ENCODE measurements at places on chromosomes 6 and 20.

DNA sequence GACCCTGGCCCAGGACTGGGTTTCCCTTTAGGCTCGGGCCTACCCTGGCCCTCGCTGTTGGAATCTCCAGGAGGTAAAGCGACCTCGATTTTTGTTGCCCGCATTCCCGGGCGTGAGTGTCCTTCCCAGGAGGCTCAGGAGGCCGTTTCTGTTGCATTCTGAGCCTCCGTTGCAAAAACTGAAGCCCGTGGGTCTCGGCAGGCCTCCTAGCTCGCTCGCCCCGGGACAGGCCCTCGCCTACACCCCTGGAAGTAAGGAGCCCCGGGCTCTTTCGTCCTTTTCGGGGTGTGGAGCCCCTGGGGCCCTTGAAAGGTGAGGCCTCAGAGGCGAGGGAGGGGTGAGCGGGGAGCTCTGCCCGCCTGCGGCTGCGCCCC is 2.3 kb downstream of the NR2E1 start:
- no peak for DNase-seq

DNA sequence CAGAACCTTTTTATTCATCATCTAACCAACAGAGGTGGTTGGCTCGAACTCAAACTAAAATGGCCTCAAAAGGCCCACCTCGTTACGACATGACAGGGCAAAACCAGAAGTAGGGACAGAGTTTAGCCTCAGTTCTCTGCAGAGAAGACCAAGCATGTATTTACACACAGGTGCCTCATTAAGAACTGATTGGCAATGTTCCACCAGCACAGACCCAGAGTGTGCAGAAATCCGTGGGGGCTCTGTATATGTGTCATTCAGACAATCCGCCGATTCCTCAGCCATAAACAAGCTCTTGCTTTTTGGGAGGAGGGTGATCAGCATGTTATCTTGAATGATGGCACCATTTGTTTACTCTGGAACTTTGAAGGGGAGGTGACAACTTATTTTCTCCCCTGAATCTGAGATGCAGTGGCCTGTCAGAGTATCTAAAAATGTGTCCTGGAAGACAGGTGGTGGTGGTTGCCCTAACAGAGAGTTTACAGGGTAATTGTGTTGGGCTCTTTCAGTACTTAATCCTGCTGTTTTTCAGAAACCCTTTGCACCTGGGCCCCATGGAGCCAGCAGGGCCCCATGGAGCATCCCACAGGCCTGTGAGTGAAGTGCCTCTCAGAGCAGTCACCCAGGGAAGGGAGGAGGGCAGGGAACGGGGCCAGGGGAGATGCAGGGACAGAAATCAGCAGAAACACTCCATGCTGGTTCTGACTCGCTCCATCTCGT is 29.1 kb upstream of the C20orf203 start:
- DNase-seq = no peak

DNA sequence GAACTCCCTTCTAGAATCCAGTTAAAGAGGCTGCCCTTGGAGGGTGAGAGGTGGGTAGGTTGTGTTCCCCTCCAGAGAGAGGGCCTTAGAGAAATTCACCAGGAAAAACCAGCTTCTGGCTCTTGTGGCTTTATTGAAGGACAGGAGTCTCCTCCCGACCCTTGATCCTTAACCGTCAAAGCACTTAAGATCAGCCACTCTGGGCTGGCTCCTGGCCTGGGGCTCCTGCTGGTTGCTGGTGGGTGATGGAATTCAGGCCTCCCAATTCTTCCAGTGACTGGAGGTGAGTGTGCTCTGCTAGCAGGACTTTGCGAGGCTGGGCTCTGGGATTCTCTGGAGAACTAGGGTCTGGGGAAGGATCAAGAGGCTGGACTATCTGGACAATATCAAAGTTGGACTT is 75.6 kb upstream of the LGSN start:
- no peak for DNase-seq

GRCh38 chr20:2729251-2729713 is 36.7 kb downstream of the EBF4 start:
- no peak for DNase-seq

- no peak for DNase-seq
Observed at GRCh38 chr6:47349931-47350330, 40.2 kb upstream of the TNFRSF21 start.

DNA sequence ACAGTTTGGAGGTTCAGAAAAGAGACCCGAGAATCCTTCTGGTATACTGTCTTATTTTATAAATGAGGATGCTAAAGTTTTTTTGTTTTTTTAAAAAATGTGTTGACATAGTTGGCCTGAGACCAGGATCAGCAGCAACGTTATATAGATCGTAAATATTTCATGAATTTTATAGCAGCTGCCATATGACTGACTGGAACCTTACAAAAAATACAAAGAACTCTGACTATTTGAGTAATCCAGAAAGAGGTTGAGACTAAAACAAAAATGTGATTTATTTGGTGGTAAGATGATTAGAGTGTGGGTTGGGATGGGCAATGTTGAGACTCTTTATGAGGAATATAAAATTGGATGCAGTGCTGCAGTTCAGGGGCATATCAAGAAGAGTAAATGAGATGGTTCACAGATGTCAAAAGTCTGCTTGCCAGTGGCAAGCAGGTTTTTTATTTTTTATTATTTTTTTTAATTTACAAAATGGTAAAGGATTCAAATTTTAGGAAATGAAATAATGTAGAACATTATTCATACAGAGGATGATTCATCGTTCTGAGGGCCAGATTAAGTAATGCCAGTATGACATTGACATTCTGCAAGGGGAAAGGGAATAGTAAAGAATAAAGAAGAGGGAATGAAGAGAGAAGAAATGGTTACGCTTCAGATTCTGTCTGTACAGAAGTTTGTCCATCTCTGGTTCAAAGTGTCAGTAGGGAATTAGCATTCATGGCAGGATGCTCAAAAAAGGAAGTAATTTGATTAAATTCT is 58.5 kb downstream of the SCAF8 start:
- DNase-seq = no peak

DNA sequence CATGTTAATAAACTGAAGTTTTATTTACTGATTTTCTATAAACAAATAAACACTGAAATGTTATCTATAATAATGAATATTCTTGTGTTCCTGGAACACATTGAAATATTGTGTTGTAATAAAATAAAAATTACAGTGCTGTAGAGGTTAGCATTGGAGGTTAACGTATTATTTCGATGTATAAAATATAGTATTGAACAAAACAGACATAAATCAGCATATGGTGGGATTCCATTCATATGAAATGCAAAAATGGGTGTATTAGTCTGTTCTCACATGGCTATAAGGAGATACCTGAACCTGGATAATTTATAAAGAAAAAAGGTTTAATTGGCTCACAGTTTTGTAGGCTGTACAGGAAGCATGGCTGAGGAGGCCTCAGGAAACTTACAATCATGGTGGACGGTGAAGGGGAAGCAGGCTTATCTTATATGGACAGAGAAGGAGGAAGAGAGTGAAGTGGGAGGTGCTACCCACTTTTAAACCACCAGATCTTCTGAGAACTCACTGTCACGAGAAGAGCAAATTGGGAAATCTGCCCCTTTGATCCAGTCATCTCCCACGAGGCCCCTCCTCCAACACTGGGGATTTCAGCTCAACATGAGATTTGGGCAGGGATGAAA is 24.6 kb upstream of the BMP6 start:
- no peak for DNase-seq

Data from D341Med (cell line).